NCI-H187 treated with DMSO at 0.1 percent for 48 hours (cell line): ENCODE measurements at places on chromosomes 1 and 21.
A peak's percentile ranks its signal among the peaks of the same experiment; 100 is the strongest.

DNA sequence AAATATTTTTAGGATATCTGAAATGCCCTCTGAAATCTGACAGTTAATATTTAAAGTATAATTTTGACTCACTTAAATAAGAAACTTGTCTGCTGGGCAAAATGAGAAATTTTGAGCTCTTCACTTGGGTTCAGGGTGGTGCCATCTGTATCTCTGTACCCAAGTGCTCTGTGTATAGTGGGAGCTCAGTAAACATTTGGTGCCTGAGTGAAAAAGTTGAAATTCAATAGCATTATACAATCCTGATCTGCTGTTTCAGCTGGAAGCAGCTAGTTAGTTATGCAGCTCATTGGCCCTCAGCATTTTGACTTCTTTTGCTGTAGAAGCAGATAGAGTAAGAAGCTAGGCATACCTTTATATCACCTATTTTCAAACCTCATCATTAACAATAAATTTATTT lies 73.3 kb downstream of the RPE65 start:
- DNase-seq, result no peak

DNA sequence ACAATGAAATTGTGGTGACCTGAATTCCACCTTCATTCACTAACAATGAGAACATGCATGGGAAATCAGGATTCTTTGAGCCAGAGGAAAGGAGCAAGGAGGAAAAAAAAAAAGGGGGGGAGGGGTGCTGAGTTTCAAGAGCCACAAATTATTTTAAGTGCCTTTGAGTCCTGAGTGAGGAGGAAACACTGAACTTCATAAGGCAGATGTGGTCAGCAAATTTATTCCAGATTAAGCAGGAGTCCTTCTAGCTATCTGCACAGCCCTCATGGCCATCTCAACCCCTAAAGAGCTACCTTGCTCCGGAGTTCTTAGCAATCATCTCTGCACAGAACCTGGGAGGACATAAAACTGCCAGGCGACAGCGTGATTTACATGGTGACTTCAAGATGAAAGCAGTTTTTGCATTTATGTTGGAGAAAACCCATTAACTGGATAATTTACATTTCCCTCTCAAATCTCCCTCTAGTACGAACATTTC lies 21.7 kb downstream of the ASTN1 start:
- DNase-seq, result no peak

DNA sequence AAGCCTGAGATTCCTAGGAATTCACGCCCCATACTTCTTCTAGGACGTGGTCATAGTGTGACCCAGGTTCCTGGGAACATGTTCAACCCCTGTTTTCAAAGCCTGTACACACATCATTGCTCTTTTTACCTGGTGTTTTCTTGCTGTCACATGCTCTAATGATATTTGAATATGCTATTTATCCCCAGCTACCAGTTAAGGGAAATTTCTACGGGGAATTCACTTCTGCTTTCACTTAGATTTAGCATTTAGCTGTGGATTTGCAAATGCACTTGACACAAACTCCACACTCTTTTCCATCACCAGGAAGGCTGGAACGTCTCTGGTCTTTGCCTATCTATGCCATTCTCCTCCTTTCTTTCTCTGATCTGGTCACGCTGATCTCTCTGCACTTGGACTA lies 11.3 kb upstream of the SAMSN1 start:
- DNase-seq, result no peak

GRCh38 chr1:40582116-40582515 lies 50.7 kb downstream of the ZNF684 start:
- DNase-seq, result no peak

GRCh38 chr1:232954594-232955365 lies 4.4 kb downstream of the NTPCR start:
- DNase-seq, result no peak

GRCh38 chr1:27576806-27577227 lies 27.1 kb downstream of the AHDC1 start:
- no peak for DNase-seq

- DNase-seq, result no peak
These were observed 9.0 kb downstream of the SLC1A7 start for GRCh38 chr1:53133261-53134041.

DNA sequence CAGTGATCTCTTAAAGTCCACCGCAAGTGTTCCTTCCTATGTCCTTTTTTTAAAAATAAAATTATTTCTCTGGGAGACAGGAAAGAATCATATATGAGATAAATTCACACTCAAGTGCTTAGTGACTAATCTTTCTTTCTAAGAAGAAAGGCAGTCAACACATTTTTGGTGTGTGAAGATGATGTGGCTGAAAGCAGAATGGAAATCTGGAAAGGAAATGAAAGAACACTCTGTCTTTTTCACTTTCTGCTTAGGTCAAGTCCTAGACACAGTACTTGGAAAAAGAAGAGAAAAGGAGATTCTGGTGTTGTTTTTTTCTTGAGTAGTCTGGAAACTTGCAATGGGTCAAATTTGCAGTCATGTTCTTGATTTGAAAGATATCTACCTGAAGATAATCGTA lies 45.5 kb upstream of the PRRX1 start:
- DNase-seq, result no peak

- DNase-seq, result peak; percentile 38
These were observed at the start of gene STPG1 for GRCh38 chr1:24413350-24414163. TSS of gene STPG1 (minus strand) at chr1:24413782. CDS start at chr1:24401388, 12,394 bp downstream.

DNA sequence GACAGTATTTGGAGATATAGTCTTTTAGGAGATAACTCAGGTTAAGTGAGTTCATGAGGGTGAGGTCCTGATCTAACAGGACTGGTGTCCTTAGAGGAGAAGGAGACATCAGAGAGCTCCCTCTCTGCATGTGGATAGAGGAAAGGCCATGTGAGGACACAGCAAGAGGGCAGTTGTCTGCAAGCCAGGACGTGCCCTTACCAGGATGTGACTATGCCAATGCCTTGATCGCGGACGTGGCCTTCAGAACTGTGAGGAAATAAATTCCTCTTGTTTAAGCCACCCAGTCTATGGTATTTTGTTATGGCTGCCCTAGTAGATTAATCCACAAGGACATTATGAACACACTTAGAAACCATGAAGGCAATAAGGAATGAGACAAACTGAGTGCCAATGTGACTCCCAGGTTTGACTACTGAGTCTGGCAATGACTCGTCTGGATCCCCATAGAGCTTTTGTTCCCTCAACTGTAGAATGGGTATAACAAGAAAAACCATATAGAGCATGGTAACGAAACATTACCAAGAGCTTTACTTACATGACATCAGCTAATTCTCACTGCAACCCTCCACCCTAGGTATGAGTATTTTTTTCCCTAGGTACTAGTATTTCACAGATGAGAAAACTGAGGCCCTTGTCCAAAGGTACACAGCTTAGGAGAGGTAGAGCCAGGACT lies 6.5 kb downstream of the URB1 start:
- DNase-seq, result no peak
